Uterus (tissue), 4 donors: ENCODE measurements at places on chromosomes 4 and X.

- DNase-seq = no peak
Observed at GRCh38 chr4:5965225-5965624, 53.0 kb downstream of the C4orf50 start.

GRCh38 chr4:17781300-17782287, at the start of gene FAM184B:
Gene FAM184B (minus strand): TSS chr4:17781621. CDS start chr4:17781299, 322 bp downstream.
- DNase-seq = no peak

- DNase-seq = peak; percentile 47
Observed at GRCh38 chrX:22081475-22082092, 49.5 kb downstream of the PHEX start.

- DNase-seq = no peak
Observed at GRCh38 chr4:87978681-87979080, 3.2 kb downstream of the SPP1 start.

GRCh38 chrX:149283853-149284252, 221.3 kb downstream of the IDS start:
- no peak for DNase-seq

GRCh38 chr4:22094217-22094616, 145.6 kb upstream of the KCNIP4 start:
- DNase-seq = no peak

GRCh38 chr4:81424336-81424735, 47.4 kb downstream of the RASGEF1B start:
- DNase-seq = no peak

DNA sequence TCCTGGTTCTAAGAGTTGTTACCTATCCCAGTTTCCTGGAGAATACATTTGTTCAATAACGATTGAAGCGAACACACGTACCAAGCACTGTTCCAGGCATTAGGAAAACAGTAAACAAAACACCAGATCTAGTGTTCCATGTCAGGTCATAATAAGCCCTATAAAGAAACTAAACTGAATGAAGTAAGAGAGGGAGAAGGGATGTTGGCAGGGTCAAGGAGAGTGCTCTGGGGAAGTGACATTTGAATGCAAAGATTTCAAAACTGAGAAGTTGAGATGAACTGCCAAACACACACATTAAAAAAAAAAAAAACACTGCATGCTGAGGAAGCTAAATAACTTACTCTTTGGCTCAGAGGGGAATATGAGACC, 14.4 kb upstream of the ENAM start:
- no peak for DNase-seq

DNA sequence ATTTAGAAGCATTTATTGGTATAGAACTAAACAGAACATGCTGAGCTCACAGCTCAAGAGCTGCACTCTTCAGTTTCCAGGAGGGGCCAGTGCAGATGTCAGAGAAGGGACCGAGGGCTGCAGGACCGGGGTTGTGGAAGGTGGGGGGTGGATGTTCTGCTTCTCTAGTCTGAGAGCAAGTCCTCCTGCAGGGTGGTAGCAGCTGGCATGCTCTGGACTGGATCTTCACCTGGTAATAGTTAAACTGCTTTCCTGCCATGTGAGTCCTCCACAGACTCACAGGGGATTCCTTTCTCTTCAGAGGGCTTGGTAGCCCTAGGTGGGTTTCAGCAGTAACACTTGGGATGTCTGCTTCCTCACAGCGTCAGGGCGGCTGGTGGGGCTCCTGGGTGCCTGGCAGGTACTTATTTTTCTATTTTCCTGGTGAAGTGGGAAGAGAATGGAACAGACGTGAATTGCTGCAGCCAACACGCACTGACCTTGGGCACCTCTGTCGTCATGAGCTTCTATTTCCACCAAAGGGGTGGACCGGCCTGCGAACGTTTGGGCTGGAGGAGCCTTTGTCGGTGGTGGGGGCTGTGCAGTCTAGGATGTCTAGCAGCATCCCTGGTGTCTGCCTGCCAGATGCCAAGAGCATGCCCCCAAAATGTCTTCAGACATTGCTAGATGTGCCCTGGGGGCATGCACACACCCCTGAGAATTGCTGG, 2.5 kb downstream of the MAEA start:
- DNase-seq = no peak

GRCh38 chrX:54937416-54937815, 16.8 kb downstream of the TRO start:
- DNase-seq = no peak

- DNase-seq = no peak
Observed at GRCh38 chrX:720825-721224, 90.2 kb downstream of the SHOX start.

DNA sequence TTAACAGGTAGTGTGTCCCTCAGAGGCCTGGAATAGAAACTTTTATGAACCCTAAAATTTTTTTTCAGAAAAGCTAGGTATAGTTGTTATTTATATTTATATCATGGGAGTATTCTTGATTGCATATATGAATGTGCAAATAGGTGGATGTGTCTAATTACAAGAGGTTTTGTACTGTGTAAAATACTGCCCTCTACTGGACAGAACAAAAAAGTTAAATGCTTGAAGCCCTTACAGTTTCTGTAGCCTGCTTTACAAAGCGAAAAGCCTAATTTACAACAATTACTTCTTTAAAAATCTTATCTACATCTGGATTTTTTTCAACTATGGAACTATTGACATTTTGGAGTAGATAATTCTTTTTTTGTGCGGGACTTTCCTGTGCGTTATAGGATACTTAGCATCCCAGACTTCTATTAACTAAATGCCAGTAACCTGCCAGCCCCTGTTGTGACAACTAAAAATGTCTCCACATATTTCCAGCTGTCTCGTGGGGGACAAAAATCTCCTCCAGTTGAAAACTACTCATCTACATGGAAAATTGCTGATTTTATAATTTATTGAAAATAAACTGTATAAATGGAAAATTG, 35.1 kb downstream of the ENPEP start:
- no peak for DNase-seq

GRCh38 chr4:163815776-163816175, 321.3 kb downstream of the TMA16 start:
- no peak for DNase-seq
